ENCODE measurements at places on chromosomes 1 and 21.

DNA sequence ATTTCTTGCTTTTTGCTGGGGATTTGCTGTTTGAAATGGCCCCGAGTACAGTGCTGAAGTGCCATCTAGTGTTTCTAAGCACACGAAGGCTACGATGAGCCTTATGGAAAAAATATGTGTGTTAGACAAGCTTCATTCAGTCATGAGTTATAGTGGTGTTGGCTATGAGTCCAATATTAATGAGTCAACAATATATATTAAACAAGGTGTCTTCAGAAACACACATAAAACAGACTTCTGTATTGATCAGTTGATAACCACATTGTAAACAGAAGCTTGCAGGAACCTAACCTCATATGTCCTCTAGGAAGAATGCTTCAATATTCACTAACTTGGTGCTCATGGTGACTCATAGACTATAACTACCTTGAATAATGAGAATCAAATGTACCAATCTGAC, 1.7 kb upstream of the GJB5 start:
- no peak for DNase-seq

- DNase-seq: no peak
Observed at GRCh38 chr1:235408503-235408960, 41.3 kb downstream of the TBCE start.

DNA sequence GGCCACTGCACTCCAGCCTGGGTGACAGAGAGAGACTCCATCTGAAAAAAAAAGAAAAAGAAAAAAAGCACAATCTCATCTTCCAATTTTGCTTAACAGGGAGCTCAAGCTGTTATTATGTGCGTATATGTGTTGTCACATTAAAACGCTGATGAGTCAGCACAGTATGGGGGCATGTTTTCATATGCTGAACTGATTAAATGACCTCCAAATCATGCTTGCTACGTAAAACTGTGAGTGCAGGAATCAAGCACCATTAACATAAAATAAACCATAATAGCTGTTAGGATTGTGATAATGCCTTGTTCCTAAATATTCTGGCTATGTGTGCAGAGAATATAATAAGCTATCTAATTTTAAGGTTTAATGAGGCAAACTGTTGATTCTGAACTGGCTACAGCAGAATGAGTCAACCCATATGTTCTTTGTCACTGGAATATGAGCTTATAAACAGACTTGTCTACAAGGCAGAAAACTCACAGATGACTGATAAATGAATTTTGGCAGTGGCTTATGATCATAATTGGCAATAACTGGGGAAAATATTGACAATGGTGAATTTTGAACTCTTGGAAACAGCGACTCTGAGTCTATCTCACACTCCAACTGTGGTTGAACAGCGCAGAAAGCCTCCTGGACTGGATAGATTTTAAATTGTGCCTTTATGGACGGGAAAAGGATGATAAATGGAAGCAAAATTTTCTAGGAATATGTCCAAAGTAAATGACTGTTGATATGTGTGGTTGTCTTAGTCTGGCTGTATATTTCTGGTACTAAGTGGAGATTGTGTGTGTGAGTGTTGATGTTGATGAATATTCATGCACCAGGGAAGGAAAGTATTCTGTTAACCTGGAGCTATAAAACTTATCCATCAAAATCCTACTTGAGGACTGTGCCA, 75.5 kb downstream of the VCAM1 start:
- DNase-seq: no peak

DNA sequence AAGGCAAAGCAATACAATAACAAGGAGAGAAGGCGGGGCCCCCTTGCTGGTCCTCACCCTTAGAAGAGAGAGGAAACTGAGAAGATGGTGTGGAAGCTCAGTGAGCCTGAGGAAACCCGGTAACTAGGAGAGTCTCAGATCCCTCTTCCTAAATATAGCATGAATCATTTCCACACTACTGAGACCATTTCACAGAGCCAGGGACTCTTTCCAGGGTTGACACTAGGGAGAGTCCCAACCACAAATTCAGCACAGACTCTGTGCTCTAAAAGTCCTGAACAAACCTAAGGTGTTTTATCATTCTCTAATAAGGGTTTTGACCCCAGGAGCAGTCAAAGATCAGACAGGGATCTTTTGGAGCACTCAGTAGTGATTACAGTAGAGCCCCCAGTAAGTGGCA, 647.7 kb downstream of the KCNT2 start:
- no peak for DNase-seq

DNA sequence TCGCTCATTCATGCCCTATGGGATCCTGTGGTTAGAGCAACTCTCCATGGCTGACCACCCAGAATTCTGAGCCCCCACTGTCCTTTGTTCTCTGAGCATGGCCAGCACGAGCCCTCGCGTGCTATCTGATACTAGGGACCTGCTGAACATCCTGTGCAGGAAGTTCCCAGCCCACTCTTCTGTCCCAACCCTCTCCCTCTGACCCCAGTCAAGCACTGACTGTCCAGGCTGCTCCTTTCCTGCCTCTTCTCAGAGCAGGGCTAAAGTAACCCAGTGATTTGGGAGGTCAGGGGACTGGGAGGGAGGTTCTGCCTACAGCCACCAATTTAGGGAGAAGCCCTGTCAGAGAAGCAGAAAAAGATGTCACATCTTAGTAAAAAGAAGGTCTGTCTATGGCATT, 21.2 kb downstream of the CYP4B1 start:
- no peak for DNase-seq

DNA sequence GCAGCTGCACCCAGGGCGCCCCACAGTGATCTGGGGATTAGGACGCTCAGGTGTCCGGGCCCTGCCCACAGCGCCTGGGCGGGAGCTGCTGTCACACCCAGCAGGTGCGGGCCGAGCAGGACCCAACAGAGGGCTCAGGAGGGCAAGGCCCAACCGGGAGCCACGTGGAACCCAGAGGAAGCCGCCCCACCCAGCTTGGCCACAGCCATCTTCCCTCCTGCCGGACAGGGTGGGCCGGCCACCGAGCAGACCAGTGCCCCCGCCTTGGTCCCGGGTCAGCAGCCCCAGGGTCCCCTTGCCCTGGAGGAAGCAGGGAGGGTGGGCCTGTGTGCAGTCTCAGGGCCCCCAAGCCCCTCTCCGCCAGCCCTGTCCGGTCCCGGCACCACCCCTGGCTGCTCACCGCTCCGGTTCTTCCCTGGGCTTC, 6.3 kb upstream of the TTLL10 start:
- DNase-seq: no peak

DNA sequence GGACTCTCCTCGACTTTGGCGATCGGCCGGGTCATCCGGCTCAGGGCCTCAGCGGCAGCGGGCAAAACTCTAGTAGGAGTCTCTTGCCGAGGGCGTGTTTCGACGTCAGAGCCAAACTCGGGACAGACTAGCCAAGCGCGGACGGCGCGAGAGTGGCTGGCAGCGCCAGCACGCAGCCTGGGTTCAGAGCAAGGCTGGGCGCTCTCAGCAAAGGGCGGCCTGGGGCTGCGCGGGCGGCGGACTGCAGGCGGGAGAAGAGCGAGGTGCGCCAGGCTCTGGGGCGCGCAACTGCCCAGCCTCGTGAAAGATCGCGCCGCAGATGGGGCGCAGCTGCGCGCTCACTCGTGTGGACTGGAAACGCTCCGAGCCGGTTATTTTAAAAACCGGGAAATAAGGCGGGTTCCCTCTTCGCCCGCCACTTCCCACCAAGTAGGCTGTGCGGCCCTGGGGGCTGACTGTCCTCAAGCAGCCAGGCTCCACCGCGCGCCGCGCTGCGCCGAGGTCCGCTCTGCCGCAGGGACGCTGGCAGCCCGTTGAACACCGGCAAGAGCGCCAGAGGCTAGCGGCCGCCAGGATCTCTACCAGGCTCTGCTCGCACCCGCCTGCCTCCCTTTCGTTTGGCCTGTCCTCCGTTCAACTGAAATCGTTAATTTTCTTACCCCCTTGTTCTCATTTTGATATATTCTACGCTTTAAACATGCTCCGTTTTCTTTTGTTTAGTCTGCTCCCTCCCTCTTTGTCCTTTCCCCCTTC, 2.4 kb downstream of the ALX3 start:
- no peak for DNase-seq

- no peak for DNase-seq
Observed at GRCh38 chr1:17470021-17470799, 30.7 kb upstream of the RCC2 start.

DNA sequence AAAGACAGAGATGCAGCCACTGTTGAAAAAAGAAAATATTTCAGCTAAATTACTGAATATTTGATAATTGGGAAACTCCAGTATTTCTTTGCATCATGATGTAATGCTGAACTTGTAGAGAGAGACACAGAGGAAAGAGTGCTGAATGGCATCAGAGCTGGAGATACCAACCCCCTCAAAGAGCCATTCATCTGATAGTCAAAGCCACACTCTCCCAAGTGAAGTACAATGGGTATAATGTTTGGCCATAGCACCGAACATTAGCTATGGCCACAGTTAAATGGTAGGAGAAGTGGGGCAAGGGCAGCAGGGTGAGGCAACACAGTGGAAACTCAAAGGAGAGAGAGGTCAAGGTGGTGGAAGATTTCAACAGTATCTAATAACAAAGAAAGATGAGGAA, 107.5 kb upstream of the TNFSF4 start:
- no peak for DNase-seq

- no peak for DNase-seq
Observed at GRCh38 chr1:162700131-162700530, 67.9 kb downstream of the DDR2 start.

- peak; percentile 37 for DNase-seq
Observed at GRCh38 chr21:45148316-45148990, 74.1 kb downstream of the ADARB1 start.

- no peak for DNase-seq
Observed at GRCh38 chr1:20409971-20410370, 76.0 kb downstream of the CAMK2N1 start.

DNA sequence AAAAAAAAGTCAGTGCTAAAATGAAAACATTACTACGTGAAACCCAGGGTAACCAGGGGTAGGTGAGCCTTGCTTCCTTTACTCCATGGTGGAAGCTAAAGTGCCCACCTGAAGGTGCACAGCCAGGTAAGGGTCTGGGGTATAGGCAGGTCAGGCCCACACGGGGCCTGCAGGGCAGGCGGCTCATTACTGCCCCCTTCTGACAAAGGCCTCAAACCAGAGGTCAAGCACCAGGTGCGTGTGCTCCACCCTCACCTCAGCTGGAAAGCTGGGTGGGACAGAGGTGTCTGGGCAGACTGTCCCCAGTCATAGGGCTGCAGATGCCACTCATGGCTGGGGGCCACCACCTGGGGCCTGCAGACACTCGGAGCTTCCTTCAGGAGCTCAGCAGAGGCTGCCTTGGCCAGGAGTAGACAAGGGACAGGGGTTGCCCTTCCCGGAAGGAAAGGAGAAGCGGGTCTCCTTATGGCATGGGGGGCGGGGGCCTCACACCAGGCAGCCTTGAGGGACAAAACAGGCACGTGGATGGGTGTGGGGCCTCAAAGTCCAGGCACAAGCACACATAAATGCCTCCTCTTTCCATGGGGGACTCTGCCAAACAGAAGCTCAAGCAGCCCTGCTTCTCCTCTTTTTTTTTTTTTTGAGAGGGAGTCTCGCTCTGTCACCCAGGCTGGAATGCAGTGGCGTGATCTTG, 36.2 kb downstream of the ACOT7 start:
- DNase-seq: no peak

- DNase-seq: no peak
Observed at GRCh38 chr1:65138524-65138923, 9.5 kb upstream of the AK4 start.

- DNase-seq: no peak
Observed at GRCh38 chr1:66831529-66832239, 30.6 kb upstream of the INSL5 start.

- peak; percentile 53 for DNase-seq
Observed at GRCh38 chr1:5597991-5598823, 394.0 kb downstream of the NPHP4 start.

- DNase-seq: peak; percentile 84
Observed at GRCh38 chr1:235648954-235649367, 623 bp downstream of the GNG4 start.

Measured in activated effector memory CD4-positive, alpha-beta T cell treated with anti-CD3 and anti-CD28 coated beads, Interleukin-2, amount 50 U/mL, for 16 hours (primary cell).